ENCODE measurements at places on chromosomes 2 and 18.
A peak's percentile ranks its signal among the peaks of the same experiment; 100 is the strongest.

DNA sequence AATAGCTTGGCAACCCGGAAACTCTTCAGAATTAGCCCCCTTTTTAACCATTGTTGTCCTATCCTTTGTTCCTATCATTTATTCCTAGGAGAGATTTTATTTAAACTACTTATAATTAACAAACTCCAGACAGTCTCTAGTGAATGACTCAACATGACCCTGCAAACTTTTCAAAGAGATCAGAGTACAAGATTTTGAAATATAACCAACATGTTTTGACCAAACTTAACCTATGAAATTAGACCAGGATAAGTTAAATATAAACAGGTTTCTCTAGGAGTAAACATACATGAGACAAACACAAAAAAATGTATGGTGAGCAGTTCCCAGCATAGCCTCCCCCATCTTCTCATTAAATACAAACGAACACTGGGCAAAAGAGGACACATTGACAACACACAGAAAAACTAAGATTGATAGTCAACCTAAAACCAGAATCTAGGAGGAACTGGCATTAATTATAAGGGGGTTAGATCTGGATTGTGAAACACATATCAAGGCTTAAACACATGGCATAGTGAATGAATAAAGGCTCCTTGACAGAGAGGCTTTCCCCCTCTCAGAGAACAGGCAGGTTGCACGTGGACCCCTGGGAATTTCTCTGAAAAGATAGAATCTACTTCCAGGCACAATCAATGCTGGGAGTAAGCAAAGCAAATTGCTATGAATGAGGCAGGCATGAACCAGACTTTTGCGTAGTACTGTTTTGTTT is 284.1 kb downstream of the IRS1 start:
- DNase-seq = no peak

GRCh38 chr18:73940721-73941120 is 206.9 kb downstream of the FBXO15 start:
- DNase-seq = no peak

GRCh38 chr2:31354837-31355236 is 59.7 kb downstream of the XDH start:
- no peak for DNase-seq

DNA sequence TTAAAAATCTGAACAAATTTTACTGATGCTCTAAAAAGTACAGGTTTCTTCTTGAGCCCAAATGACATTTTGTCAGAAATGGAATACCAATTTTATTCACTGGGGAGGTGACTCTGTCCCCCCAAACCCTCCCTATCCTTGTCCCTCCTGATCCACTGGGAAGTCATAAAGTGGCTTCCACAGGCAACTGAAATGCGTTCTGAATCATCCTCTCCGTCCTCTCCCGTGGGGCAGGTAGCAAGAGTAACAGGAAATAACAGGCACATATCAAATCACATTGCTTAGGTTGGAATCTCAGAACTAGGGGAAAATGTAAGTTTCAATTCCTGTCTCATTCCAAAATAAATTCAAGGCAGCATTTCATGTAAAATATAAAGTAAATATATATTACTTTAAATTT is 44.5 kb downstream of the MYL12B start:
- DNase-seq = no peak

DNA sequence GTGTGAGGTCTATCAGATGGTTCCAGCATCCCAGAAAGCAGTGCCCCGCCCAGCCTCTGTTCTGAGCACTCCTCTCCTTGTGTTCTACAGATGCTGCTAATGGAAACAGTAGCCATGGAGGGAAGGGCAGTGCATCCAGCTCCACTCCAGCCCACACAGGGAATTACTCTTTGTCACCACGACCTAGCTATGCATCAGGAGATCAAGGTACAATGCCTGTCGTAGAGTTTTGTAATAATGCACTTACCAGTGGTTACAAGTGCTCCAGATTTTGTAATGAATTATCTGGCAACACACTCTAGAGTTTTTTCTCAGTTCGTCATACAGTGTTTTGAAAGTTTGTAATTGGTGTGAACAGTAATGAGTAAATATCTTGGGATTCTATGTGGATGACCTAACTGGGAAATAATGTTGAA is 161.1 kb downstream of the ESCO1 start:
- DNase-seq = no peak

DNA sequence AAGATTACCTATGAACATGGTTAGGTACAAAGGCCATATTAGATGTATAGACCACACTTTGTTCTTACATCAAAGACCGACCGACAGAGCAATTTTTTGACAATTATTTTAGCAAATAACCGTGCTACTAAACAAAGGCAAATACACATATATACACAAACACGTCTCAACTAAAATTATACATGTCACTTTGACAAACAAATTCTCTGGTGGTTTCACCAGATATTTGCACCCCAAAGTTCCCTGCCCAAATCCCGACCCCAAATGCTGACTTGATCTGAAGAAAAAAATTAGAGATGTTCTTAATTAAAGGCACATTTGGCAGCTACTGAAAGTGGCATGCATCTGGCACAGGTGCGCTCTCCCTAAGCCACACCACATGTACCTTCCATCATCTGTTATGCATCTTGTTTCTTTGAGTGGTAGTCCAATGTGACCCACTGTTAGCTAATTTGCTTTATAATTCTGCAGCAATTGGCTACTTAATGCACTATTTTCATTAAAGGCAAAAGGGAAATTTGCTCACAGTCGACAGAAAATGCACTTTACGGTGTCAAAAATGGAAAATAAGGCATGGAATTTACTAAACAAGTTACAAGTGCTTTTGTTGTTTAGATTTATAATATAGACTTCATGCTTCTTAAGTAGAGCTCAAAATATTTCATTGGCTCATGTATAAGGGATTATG is 92.1 kb downstream of the ARHGEF33 start:
- no peak for DNase-seq

DNA sequence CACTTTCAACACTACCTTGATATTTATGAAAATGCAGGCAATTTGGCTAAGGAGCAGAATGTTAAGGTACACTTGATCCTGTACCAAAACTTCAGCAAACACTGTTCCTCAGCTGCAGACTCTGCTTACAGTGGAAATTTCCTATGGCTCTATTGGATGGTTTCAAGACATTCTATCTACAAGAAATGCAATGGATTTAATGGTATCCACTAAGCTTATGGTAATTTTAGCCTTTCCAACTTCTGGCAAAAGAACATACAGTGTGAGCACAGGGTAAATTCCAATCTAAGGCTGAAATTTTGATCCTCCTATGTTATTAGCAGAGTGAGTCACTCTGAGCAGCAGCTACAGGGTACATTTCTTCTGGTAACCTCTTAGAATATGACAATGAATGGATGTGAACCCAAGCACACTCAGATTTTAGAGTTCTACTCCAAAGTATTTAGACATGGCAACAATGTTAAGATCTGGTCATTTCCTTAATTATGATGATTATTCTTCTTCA is 361.8 kb upstream of the PIK3C3 start:
- no peak for DNase-seq

- DNase-seq = no peak
These were observed 465.5 kb upstream of the FSHR start for GRCh38 chr2:49619804-49620203.

GRCh38 chr2:98040331-98040939 is 44.7 kb upstream of the TMEM131 start:
- DNase-seq = no peak

GRCh38 chr2:7430421-7430868 is 513.2 kb downstream of the RNF144A start:
- DNase-seq = no peak

GRCh38 chr2:18719978-18720775 is 130.8 kb upstream of the NT5C1B start:
- DNase-seq = no peak

GRCh38 chr18:1488957-1489356 is 584.3 kb downstream of the ADCYAP1 start:
- no peak for DNase-seq

GRCh38 chr2:46849721-46850556 is 65.7 kb downstream of the MCFD2 start:
- DNase-seq = no peak

GRCh38 chr2:127942002-127942401 is 56.2 kb upstream of the AMMECR1L start:
- no peak for DNase-seq

DNA sequence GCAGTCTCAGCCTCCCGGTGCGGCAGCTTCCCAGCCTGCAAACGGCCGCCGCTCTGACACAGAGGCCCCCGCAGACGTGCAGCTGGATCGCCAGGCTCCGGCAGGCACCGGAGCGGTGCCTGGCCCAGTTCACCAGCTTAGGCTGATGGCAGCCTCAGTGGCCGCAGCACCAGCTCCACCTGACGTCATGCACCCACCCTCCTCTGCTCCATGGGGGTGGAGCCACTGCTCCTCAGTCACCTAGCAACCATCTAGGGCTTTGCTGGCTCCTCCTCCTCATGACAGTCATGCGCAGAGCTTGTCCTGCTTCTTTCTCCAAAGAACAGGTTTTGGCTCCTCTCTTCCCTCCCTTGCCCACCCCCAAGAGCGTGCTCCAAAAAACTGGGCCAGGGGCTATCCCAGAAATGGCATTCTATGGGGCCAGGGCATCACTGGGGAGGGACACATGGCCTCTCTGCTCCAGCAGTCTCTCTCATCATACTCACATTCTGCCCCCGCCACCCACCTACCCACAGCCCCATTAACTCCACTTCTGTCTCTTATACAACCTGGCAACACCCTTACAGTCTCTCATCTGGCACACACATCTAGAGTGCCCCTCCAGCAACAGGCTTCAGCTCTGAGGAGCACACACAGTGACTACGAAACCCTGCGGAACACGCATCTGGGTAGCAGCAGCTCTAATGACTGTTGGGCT is 5.5 kb downstream of the DCTN1 start:
- no peak for DNase-seq

- DNase-seq = no peak
These were observed 194.0 kb upstream of the RBMS1 start for GRCh38 chr2:160687629-160688028.

DNA sequence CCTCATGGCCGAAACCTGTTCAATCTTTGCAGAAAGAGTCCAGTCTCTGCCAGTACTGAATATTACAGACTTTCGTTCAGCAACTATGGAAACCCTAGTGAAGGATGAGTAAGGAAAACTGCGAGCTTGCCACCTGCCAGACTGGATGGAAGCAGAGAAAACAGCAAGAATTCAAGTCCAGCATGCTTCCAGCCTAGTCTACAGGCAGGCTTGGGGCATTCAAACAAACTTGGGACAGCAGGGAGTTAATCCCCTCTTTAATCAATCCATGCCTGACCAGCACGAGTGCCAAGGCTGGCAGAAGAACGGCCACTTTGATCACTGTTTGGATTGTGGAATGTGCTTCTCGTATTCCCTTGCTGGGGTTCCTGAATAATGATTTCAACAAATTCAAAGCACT is 145.2 kb downstream of the EPHA4 start:
- no peak for DNase-seq

- DNase-seq = peak; percentile 5
These were observed 610 bp downstream of the SPC25 start for GRCh38 chr2:168889635-168890005.

GRCh38 chr18:4017480-4017879 is 437.6 kb downstream of the DLGAP1 start:
- peak; percentile 20 for DNase-seq

GRCh38 chr2:42085706-42086487 is 38.1 kb downstream of the PKDCC start:
- DNase-seq = no peak

Data from activated naive CD4-positive, alpha-beta T cell treated with anti-CD3 and anti-CD28 coated beads for 36 hours (primary cell).